Right renal pelvis (tissue), 4 donors: ENCODE measurements at places on chromosomes 3 and 15. TPM values are rescaled to one million over a fixed set of nuclear protein-coding genes. Genes with fewer than 3 reads are reported as not detected.

DNA sequence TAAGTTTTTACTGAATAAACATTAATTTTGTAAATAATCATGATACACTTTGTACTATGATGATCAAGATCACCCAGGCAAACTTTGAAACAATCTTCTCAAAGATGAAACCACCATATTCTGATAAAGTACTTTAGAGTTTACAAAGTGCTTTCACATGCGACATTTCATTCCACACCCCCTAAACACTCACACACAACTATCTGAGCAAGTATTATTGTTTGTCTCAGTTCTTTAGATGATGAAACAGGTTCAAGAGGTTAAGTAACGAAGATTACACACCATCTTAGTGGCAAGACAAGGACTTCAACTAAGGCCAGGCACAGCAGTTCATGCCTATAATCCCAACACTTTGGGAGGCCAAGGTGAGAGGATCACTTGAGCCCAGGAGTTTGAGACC lies 37.6 kb downstream of the ZNF148 start:
- DNase-seq: no peak

GRCh38 chr15:38068626-38069391 lies 134.4 kb downstream of the TMCO5A start:
- no peak for DNase-seq

- no peak for DNase-seq
These were observed 182.7 kb downstream of the CNTN6 start for GRCh38 chr3:1275495-1275894.

DNA sequence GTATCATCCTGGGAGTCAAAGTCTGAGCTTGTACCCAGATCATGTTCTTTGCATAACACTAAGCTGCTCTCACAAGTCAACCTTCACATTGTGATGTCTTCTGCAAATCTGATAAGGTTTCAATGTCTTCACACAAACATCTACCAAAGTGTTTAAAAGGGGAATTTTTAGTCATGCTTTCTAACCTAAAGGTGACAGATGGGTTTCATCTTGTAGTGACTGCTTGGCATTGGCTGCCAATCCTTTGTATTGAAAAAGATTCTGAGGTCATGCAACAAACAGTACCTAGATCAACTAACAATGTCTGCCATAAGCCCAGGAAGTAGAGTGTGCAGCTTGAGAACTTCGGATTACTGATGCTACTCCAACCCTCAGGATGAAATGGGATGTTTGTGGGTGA lies 43.6 kb upstream of the DIPK2A start:
- DNase-seq: no peak

DNA sequence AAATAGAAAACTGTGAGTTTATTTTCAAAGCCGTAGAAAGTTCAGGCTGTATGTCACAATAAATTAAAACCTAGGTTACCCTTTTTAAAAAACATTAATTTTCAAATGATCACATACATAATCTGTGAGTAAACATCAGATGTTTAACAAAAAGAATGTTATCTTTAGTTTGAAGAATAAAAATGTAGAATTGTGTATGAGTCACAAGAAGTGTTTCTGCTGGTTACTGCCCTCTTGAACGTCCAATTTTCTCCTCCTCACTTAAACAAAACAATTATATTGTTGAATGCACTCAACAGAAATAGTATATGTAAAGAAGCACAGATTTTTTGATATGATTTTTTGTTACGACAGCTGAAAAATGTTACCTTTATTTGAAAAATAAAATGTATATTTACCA lies 855.1 kb downstream of the ROBO1 start:
- no peak for DNase-seq

- no peak for DNase-seq
These were observed 128.1 kb downstream of the MBNL1 start for GRCh38 chr3:152396867-152397266.

- DNase-seq: no peak
These were observed 14.0 kb downstream of the TTC14 start for GRCh38 chr3:180615954-180616353.

DNA sequence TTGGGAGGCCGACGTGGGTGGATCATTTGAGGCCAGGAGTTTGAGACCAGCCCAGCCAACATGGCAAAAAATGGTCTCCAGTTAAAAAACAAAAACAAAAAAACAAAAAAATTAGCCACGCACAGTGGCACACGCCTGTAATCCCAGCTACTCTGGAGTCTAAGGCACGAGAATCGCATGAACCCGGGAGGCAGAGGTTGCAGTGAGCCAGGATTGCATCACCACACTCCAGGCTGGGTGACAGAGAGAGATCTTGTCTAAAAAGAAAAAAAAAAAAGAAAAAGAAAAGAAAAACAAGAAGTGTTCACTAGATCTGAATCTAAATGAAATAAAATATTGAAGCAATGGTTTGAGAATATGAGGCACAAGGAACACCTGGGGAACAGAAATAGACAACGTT lies 36.7 kb downstream of the SLC9A9 start:
- DNase-seq: no peak

- DNase-seq: no peak
These were observed 89.5 kb downstream of the ZMAT3 start for GRCh38 chr3:178982137-178982536.

DNA sequence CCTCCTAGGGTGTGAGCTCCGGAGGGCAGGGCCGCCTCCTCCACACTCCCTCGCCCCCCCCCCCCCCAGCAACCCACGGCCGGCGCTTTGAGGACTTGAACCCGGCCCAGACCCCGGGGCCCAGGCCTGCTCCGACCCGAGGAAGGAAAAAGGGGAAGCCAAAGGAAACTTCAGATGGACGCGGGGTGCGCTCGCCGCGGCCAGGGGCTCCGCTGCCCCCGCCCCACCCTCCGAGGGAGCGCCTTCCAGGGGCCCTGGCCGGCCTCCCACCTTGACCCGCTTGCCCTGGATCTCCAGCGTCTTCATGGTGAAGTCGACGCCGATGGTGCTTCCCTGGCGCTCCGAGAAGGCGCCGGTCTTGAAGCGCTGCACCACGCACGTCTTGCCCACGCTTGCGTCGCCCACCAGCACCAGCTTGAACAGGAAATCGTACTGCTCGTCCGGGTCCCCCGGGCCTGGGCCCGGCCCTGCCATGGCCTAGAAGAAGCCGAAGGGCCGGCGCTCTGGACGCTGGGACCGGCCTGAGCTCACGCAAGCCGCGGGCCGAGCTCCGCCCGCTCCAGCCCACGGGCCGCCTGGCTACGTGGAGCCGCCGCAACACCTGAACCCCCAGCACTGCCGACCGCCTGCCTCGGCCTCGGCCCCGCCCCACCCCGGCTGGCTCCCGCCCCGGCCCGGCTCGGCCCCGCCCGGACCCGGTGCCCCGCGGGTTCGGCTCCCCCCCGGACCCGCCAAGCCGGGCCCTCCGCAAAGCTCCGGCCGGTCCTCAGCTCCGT lies 400 bp downstream of the RAB43 start:
- no peak for DNase-seq

RASGRF1 gene
- polyA plus RNA-seq: 0.39 TPM

SUCNR1 gene
- 8.1 TPM for polyA plus RNA-seq

CFAP100 gene
- 0.44 TPM for polyA plus RNA-seq

UPK1B gene
- 11.5 TPM for polyA plus RNA-seq

C3orf49 gene
- polyA plus RNA-seq: 0.42 TPM

SEC62 gene
- polyA plus RNA-seq: 182 TPM

CCDC174 gene
- polyA plus RNA-seq: 31.9 TPM
